ENCODE measurements at places on chromosomes 12 and 14.

- DNase-seq, result no peak
Observed at GRCh38 chr12:42125388-42125767, 19.3 kb downstream of the GXYLT1 start.

DNA sequence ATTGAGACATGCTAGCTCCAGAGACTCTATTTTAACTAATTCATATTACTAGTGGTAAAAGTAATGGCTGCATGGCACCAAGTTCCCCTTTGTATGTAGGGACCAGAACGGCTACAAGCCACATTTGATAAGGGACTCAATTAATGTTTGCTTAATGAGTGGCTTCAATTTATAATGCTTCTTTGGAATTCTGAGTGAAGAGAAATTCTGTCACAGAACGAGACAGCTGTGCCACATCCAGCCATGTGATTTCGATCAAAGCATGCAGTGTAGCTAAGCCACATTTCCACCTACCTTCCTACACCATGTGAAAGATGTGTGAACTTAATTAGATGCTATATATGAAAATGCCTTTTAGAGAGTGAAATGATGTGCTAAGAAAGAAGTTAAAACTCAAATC is 217.4 kb downstream of the ACSS3 start:
- DNase-seq, result no peak

GRCh38 chr14:92932448-92933395 is 9.8 kb downstream of the CHGA start:
- no peak for DNase-seq

GRCh38 chr12:47820631-47821345 is 1.1 kb upstream of the HDAC7 start:
- peak; percentile 97 for DNase-seq

DNA sequence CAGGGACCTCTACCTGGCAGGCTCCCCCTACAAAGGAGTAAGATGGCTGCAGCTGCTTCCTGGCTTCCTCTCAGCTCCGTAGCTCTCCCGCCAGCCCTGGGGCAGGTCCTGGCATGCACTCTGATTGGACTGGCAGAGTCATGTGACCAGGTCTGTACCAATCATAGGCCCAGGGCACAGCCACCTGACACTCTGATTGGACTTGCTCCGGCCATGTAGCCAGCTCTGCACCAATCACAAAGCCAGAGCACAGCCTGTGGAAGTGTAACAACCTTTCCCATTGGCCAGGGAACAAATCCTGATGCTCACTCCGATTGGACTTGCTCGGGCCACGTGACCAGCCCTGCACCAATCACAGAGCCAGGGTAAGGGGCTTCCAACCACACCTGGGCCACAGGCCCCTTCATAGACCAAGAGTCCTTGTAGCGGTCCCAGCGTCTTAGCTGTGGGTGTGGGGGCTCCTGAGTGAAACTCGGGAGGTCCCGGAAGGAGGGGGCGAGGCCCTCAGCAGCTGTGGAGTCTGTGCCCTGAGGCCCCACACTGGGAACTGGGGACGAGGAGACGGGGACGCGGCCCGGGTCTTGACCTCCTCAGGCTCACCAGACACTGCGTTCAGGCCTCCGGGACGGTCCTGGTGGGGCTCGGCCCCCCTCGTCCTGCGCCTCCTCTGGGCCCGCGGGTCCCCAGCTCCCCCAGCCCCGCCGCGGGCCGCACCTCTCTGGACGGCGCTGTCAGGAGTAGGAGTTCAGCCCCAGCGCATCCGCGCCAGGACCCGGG is 210.6 kb downstream of the ADGRD1 start:
- no peak for DNase-seq

DNA sequence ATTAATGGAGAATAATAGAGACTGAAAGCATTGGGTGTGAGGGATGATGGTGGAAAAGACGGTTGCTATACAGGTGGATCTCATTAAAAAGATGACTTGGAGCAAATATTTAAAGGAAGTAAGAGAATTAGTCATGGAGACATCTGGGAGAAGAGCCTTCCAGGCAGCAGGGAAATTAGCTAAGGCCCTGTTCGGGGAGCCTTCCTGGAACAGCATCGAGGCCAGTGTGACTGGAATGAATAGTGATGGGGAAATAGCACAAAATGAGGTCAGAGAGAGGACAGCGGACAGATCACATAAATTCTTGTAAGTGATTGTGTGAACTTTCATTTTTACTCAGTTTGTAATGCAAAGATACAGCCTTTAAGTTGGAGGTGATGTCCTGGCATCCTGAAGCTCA is 842.3 kb downstream of the SLC6A15 start:
- DNase-seq, result peak; percentile 86

DNA sequence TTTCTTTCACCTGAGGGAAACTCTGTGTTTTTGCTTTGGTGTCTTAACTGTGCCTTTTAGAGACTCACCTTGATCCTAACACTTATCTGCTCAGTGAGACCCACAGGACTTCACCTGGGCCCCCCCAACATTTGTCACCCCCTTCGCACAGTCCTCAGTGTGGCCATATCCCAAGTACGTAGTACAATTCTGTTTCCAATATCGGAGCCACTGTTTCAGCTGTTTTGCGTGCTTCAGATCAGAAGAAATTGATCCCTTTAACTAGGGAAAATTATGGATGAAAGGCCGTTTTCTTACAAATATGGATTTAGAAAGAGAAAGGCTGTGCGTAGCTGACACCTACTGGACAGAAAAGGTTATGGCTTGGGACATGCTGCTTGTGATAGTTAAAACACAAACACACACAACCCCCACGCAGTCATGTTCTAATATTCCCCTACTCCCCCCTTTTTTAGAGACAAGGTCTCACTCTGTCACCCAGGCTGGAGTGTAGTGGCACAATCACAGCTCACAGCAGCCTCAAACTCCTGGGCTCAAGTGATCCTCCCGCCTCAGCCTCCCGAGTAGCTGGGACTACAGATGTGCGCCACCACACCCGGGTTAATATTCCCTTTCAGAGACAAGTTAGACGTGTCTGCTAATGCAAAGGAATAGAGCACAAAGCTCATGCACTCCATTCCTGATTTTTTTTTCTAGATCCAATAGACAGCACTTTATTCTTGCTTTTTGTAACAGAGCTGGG is 3.6 kb upstream of the SLC7A8 start:
- peak; percentile 81 for DNase-seq

DNA sequence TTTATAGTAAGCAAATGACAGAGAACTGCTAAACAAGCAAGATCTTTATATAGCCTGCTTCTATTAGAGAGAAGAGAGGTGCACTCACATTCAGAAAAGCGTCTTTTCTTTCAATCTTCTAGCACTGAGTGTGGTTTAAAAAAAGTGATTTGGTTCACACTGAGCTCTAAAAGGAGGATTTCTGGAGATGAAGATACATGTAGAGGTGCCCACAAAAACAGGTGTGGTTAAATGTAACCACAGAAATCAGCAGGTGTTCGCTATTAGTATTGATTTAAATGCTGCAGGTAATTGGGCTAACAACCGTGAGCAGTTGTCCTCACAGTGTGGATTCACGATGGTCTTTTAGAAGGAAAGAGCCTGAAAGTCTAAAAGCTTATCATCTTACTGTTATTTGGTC is 10.7 kb downstream of the PKP2 start:
- DNase-seq, result no peak

GRCh38 chr12:131608740-131609690 is 101.9 kb upstream of the SFSWAP start:
- peak; percentile 68 for DNase-seq

DNA sequence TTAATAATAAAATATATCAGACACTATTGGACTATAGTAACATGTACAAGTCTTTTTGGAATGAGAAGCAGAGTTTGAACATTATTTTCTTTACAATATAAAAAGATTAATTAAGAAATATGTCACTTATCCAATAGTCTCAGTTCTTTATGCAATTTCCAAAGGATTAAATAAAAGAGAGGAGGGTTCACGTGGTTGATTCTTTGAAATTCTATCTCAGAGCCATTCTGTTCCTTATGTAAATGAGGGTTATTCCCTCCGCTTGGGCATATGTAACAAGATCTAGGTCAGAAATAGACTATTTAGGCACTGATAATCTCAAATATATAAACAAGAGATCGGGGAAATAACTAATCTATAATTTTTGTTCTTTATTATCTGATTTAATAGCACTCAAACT is 2.1 kb upstream of the TUBA1A start:
- no peak for DNase-seq

DNA sequence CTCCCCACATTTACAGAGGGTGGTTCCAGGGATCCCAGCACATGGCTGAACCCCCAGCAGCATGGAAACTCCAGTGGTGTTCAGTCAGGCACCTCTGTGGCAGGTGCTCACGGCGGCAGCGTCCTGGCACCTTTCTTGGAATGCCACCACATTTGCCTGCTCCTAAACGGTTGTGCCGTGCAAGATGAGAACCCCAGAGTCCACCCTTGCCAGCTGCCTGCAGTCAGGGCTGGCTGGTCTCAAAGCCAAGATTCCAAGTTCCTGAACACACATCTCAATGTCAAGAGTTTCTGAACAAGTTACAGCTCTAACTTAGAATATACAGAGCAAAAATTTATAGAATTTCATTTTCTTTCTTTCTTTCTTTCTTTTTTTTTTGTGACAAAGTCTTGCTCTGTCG is 38.7 kb downstream of the DDX51 start:
- no peak for DNase-seq
